CMK (cell line): ENCODE measurements at places on chromosomes 11 and 22.

GRCh38 chr22:44586351-44586990 is 88.4 kb upstream of the RTL6 start:
- DNase-seq = no peak

DNA sequence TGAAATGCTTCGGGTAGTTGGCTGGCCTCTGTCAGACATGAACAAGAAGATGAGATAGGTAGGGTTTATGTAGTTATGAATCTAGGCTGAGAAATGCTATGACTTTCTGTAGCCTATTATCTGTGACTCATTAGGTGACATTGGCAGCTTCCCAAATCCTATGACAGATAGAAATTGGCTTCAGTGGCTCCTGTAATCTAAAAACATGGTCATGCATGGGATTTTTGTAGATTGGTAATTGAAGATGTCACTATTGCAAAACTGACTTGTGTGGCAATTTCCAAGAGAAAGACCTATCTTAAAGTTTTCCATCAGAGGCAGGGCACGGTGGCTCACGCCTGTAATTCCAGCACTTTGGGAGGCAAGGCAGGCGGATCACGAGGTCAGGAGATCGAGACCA is 29.4 kb upstream of the GRIK4 start:
- no peak for DNase-seq

DNA sequence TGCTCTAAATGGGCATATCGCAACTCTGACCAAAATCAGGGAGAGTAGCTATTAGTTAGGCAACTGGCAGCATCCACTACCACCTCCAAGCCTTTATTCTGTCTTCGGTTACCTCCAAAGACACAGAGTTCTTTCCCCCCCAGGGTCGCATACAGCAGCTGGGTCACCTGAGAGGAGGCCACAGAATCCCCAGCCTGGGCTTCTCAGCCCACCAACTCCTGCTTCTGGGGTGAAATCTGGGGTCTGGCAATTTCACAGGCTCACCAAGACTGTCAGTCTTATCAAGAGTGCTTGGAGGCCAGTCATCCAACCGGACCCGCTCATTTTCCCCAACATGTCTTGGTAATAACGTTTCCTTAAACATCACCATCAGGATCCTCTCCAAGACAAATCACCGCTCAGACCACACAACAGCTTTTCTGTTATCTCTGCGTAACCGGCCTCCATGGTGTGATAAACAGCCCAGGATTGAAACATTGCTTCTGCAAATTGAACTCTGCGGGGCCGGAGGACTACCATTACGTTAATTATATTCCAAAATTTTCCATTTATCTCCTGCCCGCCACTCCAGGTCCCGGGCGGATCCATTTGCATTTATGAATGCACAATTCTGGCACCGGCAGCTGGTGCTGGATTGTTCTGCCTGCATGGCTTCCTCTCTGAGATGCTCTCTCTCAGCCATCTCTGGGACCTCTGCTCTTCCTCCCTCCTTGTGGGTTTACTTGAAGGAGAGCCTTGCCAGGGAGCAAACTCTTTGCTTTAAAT is 35.6 kb downstream of the RTL6 start:
- DNase-seq = no peak

DNA sequence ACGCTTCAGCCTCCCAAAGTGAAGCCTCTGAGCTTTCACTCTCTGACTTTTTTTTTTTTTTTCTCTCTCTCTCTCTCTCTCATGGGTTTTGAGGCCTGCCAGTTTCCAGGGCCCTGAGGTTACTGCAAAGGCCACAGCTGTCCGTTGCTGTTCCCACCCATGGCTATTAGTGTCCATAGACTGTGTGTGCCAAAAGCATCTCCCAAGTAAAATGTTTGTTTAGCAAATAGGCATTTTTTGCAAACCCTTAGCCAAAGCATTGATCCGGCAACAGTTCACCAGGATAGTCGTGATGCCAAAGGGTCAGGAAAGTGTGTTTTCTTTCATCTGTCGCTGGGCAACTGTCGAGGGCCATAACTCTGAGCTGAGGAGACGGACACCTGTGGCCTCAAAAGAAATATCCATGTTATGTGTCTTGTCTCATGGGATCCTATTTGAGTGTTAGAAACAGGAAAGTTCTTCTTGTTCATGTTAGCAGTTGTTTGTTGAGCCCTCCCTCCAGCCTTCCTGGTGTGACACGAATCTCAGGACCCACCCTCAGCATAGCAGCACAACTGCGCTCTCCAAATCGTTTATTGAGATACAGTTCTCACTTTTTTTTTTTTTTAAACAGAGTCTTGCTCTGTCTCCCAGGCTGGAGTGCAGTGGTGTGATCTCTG is 18.4 kb downstream of the FADS2 start:
- DNase-seq = no peak

DNA sequence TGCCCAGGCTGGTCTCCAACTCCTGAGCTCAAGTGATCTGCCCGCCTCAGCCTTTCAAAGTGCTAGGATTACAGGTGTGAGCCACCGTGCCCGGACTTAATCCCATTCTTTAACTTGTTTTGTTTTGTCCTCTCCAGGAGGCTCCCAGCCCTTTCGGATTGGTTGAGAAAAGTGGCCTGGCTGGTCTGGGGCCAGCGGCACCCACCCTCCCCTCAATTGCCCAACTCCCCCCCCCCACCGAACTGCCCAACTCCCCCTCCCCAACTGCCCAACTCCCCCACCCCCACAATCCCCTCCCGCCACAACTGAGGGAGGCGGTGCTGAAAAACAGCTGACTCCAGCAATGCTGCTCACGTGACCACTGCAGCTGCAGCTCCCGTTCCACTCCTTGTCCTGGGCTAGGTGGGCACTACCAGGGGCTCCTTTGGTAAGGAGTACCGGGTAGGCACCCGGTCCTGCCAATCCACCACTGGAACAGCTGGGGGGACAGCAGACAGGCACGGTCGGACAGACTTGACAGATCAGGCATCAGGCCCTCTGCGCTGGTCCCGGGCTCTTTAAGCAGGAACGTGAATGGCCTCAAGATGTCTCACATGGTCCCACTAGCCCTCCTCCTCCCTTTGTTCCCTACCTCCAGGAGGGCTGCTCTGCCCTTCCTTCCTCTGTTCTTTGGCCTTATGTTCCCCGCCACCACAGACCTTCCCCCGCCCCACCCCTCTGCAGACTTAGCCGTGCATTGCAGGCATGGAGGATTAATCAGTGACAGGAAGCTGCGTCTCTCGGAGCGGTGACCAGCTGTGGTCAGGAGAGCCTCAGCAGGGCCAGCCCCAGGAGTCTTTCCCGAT is at the start of gene TCN2:
Gene TCN2 (plus strand): TSS at position 720 of the 845 bp plus-strand sequence. CDS start 158 bp downstream, outside the sequence.
- peak; percentile 72 for DNase-seq

DNA sequence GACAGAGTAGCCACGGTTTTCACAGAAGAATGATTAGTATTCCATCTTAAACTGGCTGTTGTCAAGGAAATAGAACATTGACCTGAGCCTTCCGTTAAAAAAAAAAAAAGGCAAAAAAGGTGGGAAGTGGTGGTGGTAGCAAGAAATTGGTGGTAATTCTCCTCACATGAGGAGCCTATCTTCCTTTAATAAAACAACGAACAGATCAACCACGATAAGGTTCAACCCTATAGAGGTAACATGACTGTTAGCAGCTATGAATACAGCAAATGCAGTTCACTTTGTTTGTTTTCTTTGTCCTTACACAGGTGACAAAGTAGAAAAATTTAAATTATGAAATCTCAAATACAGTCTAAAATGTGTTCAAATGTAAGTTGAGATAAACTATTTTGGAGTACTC is 181.6 kb downstream of the TTC28 start:
- no peak for DNase-seq

DNA sequence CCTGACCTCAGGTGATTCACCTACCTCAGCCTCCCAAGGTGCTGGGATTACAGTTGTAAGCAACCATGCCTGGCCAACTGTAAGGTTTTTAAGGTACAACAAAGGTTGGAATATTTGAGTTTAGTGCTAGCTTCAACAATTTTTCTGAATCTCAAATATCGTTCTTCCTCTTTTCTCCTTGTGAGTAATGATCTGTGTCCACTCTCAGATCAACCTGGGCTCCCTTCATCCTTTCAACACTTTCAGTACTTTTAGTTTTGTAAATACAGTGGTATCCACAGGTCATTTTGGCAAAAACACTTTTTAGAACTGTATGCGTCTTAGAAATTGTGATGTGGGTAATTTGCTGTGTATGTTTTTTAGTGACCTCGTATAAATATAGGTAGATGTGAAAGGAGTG is 7.9 kb downstream of the PACS1 start:
- no peak for DNase-seq
